ENCODE measurements at places on chromosomes 6 and 20.

DNA sequence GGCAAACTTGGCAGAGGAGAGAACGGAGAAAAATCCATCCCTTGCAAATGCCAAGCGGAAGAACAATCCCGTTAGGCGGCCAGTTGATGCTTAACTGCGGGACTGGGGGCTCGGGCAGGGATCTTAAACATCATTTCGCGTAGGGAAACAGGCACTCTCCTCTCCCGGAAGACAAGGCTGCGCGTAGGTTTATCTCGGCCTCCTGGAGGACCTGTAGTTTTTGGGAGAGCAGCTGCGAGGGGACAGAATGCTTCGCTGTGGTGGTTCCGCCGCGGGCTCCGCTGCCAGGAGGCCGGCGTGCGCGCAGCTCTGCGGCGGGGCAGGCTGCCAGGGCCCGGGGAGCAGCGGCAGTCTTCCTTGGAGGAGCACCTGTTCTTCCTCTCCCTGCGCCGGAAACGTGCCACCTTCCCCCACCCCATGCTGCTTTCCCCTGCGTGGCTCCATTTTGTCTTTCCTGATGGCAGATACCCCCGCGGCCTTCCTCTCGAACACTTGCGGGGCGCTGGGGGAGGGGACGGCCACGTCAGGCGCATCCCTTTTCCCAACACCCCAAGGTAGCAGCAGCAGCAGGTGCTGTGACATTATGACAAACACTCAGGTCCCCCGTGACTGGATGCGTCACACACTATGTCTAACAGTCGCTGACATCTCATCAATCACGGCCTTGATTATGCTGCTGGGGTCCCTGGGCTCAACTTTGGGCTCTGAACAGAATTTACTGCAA lies 230.7 kb upstream of the BTBD3 start:
- peak; percentile 3 for DNase-seq

DNA sequence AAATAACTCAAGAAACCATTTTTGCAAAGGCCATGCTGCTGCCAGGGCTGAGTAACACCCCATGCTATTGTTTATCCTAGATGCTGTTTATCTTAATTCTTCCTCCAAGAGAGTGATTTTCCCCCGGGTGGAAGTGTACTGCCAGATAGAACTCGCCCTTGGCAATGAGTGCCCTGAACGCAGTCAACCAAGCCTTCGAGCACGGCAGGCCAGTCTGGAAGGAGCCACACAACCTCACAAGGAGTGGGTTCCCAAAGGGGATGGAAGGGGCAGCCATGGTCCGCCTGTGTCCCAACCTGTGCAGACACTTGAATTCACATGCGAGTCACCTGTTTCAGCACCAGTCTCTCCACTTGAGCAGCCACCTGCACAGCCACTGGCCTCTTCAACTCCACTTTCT lies 31.9 kb downstream of the PNPLA1 start:
- no peak for DNase-seq

- peak; percentile 24 for DNase-seq
These were observed 1.5 kb downstream of the CD2AP start for GRCh38 chr6:47479140-47479508.

GRCh38 chr20:35967979-35968640 lies at the start of gene CNBD2:
CNBD2 (plus strand) TSS chr20:35968590; CDS start chr20:35968763, 173 bp downstream.
- no peak for DNase-seq

GRCh38 chr6:6711031-6711785 lies 122.7 kb downstream of the LY86 start:
- DNase-seq = no peak
